ENCODE measurements at places on chromosomes 2 and 18. TPM values are rescaled to one million over a fixed set of nuclear protein-coding genes. Genes with fewer than 3 reads are reported as not detected.

GRCh38 chr2:221388891-221389290 lies 183.2 kb downstream of the EPHA4 start:
- DNase-seq, result no peak

- DNase-seq, result no peak
Observed at GRCh38 chr18:40243607-40244006, 1711.4 kb upstream of the PIK3C3 start.

Gene GALR1
- not detected for total RNA-seq

GRCh38 chr18:79382681-79383387 lies 12.9 kb upstream of the NFATC1 start:
- DNase-seq, result no peak

DNA sequence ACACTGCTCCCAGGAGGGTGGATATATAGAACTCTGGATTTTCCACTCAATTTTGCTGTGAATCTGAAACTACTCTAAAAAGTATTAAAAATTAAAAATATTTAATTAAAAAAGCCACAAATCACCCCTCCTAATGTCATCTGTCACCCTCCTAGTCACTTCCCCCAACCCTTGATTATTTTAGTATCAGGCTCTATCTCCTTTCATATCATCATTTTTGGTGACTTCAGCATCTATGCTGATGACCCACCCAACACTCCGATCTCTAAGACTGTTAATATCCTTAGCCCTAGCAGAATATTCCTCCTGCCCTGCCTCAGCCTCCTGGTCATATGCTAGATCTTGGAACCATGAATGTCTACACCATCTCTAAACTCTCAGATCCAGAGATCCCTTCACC lies 128.3 kb upstream of the SLC1A4 start:
- DNase-seq, result no peak

Gene GALNT3
- 14.9 TPM for total RNA-seq

Gene CEP192
- 41.3 TPM for total RNA-seq

Gene TMEM37
- total RNA-seq, result 16.7 TPM

DNA sequence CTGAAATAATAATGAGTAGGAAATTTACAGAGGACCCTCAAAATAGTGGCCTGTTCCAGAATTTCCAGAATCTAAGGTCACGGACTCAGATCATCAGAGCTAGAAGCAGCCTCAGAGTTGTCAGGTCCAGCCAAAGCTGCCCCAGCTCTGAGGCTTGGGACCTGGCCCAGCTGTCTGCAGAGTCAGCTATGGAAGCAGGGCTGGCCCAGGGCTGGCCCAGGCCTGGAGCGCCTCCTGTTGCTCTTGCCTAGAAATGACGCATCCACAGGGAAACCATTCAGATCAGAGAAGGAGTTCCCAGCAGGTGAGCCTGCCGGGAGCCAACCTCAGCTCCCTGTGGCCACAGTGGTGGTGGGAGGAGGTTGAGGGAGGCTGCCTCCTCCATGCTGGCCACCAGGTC lies 106.7 kb upstream of the ARL4C start:
- DNase-seq, result peak; percentile 39

- no peak for DNase-seq
Observed at GRCh38 chr2:171297956-171298355, 135.8 kb downstream of the METTL8 start.

GRCh38 chr2:66432801-66433694 lies 1.9 kb upstream of the MEIS1 start:
- DNase-seq, result peak; percentile 70

Data from upper lobe of left lung (tissue), 6 donors.